ENCODE measurements at places on chromosomes 6 and 20. TPM values are rescaled to one million over a fixed set of nuclear protein-coding genes. Genes with fewer than 3 reads are reported as not detected.

DNA sequence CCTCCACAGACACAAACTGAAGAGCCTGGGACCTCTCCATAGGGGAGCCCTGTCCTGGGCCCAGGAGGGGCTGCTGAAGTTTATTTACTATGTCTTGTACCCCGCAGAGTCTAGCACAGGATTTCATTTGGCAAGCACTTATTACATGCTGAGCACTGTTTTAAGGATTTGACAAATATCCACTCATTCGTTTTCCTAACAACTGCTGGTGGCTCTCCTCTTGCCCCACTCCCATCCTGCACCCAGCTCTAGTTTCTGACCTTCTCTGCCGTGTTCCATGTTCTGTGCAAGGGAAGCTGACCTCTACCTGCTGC lies 127.0 kb upstream of the MAFB start:
- DNase-seq, result no peak

- peak; percentile 2 for DNase-seq
These were observed 62.3 kb downstream of the KIAA0319 start for GRCh38 chr6:24583463-24584381.

DNA sequence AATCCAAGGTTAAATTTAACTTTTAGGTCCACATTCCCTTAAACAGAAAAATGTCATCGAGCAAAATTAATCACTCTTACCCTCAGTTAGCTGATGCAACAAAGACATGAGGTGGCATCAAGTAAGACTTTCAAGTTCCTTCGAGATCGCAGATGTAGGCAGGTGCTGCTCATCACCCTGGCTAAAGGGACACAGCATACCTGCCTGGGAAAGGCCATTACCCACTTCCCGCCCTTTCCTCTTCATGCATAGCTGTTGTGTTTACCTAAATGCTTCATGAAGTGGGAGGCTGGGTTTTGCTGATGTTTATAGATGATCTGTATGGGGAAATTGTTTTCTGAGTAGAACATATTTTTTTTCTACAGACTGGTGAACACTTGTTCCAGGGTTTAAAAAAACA lies 67.7 kb downstream of the GFRA4 start:
- no peak for DNase-seq

DNA sequence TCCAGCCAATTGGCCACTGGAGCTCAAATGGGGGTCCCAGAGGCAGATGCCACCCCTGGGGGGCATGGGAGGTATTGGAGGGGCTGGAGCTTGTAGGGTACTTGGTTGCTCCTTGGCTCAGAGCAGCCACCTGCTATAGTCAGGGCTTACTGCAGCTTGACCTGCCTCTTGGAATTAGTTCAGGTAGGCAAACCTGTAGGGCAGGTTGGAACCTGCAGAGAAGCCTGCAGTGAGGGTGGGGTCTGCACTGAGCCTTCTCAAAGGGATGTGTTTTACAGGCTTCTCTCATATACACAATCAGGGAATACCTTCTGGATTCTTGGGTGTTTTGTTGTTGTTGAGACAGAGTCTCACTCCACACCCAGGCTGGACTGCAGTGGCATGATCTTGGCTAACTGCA lies 94.2 kb upstream of the MYL9 start:
- no peak for DNase-seq

Gene C6orf15
- 4.7 TPM for total RNA-seq

Data from skin of body (tissue), 3 donors.